CD4-positive, alpha-beta T cell treated with Interleukin-1 beta for 1 hour (primary cell): ENCODE measurements at places on chromosomes 5 and 9.
A peak's percentile ranks its signal among the peaks of the same experiment; 100 is the strongest.

GRCh38 chr5:71882826-71883741 is 164.0 kb downstream of the CARTPT start:
- DNase-seq: no peak

- DNase-seq: no peak
Measured at GRCh38 chr9:90433398-90433941, 209.2 kb downstream of the DIRAS2 start.

- no peak for DNase-seq
Measured at GRCh38 chr5:133468596-133468995, 143.7 kb downstream of the FSTL4 start.

- DNase-seq: no peak
Measured at GRCh38 chr5:24401773-24402172, 243.0 kb downstream of the CDH10 start.

DNA sequence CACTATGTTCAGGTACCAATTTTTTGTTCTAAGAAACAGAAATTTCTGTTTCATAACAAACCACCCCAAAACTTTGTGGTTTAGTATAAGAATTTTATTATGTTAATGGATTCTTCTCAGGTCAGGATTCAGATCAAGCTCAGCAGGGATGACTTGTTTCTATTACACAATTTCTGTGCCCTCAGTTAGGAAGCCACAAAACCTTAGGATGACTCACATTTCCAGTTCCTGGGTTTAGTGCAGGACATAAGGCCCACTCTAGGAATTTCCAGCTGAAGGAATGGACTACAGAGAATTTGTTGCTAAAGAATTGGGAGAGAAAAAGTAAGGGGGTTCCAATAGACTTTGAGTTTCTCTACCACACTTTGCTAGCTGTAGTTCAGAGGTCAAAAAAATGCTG is 629.3 kb downstream of the ANXA1 start:
- DNase-seq: no peak

GRCh38 chr9:115548609-115549260 is 430.8 kb upstream of the TNC start:
- DNase-seq: no peak

GRCh38 chr9:69463497-69464068 is 138.6 kb downstream of the ENTREP1 start:
- DNase-seq: no peak

DNA sequence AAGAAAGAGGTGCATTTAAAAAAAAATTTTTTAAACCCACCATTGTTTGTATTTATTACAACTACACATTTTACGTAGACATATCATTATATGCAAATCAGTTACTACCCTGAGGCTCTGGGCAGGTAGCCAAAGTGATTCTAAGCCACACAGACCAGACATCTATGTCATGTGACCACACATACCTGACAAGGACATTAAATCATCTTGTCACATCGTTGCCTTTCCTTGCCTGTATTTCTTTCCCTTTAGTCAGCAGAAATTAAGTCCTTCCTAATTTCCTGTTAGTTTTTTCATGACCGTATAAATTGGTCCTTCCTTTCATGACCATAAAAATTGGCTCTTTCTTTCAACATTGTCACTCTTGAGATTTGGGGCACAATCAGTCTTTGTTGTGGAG is 134.2 kb upstream of the MARCHF11 start:
- no peak for DNase-seq

- DNase-seq: peak; percentile 34
Measured at GRCh38 chr9:14993901-14994554, 83.8 kb upstream of the FREM1 start.

- no peak for DNase-seq
Measured at GRCh38 chr5:135697959-135698345, 119.2 kb upstream of the CXCL14 start.

- no peak for DNase-seq
Measured at GRCh38 chr5:153831973-153832372, 206.7 kb downstream of the FAM114A2 start.

GRCh38 chr5:121055586-121055985 is 591.5 kb downstream of the PRR16 start:
- DNase-seq: no peak
